ENCODE measurements at places on chromosomes 6 and 20. TPM values are rescaled to one million over a fixed set of nuclear protein-coding genes. Genes with fewer than 3 reads are reported as not detected.

GRCh38 chr20:15144916-15145315 lies 807.5 kb upstream of the FLRT3 start:
- no peak for ATAC-seq

- no peak for ATAC-seq
These were observed 71.2 kb upstream of the CCN6 start for GRCh38 chr6:111982681-111983080.

The DCDC2 gene
- 3.6 TPM for total RNA-seq

The SAPCD1 gene
- total RNA-seq, result 4.2 TPM

DNA sequence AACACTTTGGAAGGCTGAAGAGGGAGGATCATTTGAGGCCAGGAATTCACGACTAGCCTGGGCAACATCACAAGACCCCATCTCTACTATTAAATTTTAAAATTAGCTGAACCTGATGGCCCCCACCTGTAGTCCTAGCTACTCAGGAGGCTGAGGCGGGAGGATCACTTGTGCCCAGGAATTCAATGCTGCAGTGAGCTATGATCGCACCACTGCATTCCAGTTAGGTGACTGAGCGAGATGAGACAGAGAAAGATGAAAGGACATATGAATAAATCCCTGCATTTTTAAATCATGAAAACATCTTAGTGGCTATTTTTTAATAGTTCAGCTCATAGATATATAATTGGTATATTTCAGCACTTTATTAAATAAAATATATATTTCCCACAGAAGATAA lies 93.8 kb downstream of the GPR63 start:
- no peak for ATAC-seq

DNA sequence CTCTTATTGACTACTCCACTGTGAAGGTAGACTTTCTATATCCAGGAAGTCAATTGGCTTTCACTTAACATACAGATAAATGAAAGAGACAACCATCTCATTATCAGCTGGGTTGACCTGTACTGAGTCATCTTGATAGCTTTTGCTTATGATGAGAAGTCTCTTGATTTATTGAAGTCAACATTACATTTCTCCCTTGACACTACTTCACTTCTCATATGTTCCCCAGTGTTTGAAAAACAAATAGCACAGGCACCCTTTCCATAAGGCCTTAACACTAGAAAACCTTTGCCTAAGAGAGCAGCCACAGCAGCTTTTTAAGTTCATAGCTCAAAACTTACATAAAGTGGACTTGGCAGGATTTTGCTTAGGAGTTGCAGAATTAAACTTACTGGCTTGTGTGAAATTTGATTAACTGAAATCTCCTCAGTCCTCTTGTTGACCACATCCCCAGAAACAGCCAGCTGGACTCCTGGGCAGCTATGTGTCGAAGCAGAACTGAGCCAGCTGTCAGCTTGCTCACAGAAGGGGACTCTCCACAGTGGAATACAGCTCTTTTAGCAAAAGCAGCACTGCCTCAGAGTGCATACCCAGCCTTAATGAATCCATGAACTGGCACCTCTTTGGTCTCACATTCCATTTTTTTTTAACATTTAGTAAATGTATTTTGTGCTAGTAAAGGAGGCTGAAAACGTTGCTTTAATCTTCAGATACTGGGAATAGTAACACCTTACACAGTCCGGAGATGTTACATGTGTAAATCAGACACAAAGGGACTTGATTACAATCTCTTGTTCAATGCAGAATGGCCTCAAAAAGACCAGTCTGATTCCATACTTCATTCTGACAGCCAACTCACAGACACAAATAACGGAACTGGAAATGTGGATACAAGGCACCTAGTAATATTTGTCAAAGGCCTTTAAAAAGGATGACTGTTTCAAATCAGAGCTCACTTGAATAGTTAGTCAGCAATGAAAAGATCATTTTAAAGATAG lies 1532.7 kb downstream of the HACE1 start:
- no peak for ATAC-seq

- ATAC-seq, result no peak
These were observed 20.4 kb downstream of the USP49 start for GRCh38 chr6:41874741-41875140.

DNA sequence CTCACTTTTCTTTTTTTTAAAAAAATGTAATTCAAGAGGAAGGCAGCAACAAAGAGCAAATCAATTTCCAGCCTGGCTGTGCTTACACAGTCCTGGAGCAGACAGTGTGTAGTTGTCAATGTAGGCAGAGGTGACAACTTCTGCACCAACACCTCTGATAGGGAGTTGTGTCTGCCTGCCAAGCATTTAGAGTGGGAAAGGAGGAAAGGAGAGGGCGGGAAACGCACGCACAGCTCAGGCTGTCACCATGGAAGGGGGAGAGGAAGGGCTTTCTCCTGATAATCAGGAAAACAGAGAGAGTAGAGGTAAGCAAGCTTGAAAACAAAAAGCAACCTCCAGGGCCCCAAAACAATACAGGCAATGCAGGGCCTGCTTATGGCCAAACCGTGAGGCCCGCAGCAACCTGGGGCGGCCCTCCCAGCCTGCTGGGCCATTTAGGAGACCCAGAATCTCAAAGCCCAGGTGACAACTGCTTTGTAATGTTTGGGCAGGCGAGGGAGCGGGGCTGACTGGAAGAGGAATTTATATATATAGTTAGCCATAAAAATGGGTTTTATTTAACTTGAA lies 41.5 kb upstream of the GFOD1 start:
- ATAC-seq, result no peak

The MMP24 gene
- total RNA-seq, result 19.7 TPM

Measured in motor neuron (in vitro differentiated cells).